ENCODE measurements at places on chromosomes 3 and 15.
A peak's percentile ranks its signal among the peaks of the same experiment; 100 is the strongest.

- no peak for DNase-seq
Observed at GRCh38 chr3:80051602-80051962, 283.8 kb upstream of the ROBO1 start.

- no peak for DNase-seq
Observed at GRCh38 chr15:65083262-65083701, 6.7 kb downstream of the KBTBD13 start.

- DNase-seq = no peak
Observed at GRCh38 chr3:174495928-174496327, 363.2 kb upstream of the NAALADL2 start.

GRCh38 chr15:67095912-67096311, 30.5 kb downstream of the SMAD3 start:
- no peak for DNase-seq

- DNase-seq = no peak
Observed at GRCh38 chr3:150022381-150023238, 51.9 kb upstream of the PFN2 start.

DNA sequence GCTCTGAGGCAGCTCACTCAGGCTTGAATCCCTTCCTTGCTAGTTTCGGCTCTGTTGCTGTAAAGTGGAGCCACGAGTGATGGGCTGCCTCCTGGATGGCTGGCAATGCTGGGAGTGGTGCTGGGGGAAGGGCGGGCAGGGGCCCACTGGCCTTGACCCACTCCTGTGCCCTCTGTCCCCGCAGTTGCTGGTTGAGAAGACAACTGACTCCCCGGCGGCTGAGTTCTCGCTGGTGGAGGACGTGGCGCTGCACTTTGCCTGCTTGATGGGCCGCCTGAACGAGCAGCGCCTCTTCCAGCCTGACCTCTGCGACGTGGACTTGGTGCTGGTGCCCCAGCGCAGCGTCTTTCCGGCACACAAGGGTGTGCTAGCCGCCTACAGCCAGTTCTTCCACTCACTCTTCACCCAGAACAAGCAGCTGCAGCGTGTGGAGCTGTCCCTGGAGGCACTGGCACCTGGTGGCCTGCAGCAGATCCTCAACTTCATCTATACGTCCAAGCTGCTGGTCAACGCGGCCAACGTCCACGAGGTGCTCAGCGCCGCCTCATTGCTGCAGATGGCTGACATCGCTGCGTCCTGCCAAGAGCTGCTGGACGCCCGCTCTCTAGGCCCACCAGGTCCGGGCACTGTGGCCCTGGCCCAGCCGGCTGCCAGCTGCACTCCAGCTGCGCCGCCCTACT, 4.7 kb downstream of the ZBTB47 start:
- no peak for DNase-seq

GRCh38 chr3:188829576-188829975, 342.2 kb upstream of the TPRG1 start:
- DNase-seq = no peak

DNA sequence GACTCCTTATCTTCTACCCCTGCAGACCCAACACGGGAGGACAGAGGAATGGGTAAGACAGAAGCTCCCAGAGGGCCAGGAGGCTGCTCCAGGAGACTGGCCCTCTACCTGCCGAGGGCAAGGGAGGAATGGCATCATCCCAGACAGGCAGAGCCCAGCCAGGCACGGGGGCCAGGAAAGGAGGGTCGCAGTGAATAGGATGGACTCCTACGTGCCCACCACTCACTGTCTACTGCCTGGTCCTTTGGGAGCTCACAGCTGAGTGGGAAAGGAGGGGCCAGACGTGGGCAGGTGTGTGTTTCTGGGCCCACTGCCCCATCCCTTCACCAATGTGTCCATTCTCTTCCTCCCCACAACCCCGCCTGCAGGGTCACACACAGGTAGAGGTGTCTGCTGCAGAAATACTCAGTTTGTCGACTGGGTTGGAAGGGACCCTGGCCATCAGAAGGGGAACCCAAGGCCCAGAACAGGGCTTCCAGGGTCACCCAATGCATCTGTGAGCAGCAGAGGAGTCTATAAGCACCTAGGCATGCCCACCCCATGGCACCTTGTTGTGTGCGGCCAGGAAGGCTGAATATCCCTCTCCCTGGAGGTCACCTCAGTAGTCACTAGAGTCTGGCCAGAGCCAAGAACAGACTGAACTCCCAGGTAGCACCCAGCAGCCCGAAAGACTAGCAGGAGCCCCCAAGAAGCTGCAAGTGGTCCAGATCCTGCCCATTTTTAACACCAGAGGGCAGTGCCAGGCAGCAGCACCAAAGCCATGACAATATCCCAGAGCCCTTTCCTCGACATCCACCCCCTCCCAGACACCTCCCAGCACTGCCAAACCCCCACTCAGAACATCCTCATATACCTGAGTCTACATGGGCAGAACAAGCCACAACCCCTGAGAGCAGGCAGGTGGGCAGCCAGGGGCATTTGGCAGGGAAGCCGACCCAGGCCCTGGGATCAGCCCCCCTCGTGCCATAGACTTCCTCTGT, 24.0 kb downstream of the TKT start:
- DNase-seq = no peak

DNA sequence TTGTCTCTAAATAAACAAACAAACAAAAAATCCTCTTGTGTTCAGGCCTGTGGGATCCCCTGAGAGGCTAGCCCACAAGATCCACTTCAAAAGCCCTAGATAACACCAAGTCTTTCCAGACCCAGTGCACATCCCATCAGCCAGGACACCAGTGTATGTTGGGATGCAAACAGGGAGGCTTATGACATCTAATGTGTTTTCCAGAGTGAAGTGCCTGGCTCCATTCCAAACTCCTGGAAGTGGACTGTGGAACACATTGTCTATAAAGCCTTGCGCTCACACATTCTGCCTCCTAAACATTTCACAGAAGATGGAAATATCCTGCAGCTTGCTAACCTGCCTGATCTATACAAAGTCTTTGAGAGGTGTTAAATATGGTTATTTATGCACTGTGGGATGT, 57.0 kb downstream of the MLH1 start:
- DNase-seq = peak; percentile 19

- DNase-seq = no peak
Observed at GRCh38 chr3:10247679-10248183, 528 bp upstream of the TATDN2 start.

- no peak for DNase-seq
Observed at GRCh38 chr15:80251428-80252120, 439 bp downstream of the CTXND1 start.

- no peak for DNase-seq
Observed at GRCh38 chr3:30504939-30505338, 101.5 kb upstream of the TGFBR2 start.

- no peak for DNase-seq
Observed at GRCh38 chr3:33103480-33103879, 6.5 kb upstream of the GLB1 start.

- DNase-seq = no peak
Observed at GRCh38 chr3:129315998-129316247, 37.3 kb downstream of the HMCES start.

DNA sequence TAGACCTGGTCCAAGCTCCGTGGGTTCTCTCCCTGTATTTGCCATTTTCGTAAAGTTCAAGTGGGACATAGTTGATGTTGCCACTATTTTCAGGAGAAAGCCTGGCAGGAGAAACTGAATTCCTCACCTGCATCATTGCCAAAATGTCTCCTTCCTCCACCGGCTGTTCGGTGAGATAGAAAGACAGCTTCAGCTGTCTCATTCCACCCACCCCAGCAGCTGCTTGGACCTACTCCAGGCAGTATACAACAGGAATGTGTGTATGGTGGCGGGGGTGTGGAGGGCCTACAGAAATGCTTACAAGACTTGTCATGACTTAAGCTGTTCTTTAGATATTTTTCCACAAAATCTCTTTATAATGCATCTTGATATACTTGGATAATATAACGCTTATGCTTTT, 132.7 kb upstream of the RAP2B start:
- peak; percentile 29 for DNase-seq

DNA sequence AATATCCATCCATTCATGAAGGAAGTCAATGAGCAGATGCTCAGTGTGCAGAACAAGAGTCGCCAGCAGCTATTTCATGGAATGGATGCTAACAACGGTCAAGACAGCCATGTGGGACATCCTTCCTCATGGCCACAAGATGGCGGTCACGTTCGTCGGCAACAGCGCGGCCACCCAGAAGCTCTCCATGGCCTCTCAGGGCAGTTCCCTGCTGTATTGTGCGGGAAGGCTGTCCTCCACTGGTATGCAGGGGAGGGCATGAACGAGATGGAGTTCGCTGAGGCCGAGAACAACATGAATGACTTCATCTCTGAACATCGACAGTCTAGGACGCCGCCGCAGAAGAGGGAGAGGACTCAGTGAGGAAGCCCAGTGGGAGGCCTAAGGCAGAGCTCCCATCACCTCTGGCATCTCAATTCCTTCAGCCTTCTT, 208.3 kb downstream of the TJP1 start:
- no peak for DNase-seq

GRCh38 chr3:141302364-141303141, 65.8 kb upstream of the ZBTB38 start:
- no peak for DNase-seq

DNA sequence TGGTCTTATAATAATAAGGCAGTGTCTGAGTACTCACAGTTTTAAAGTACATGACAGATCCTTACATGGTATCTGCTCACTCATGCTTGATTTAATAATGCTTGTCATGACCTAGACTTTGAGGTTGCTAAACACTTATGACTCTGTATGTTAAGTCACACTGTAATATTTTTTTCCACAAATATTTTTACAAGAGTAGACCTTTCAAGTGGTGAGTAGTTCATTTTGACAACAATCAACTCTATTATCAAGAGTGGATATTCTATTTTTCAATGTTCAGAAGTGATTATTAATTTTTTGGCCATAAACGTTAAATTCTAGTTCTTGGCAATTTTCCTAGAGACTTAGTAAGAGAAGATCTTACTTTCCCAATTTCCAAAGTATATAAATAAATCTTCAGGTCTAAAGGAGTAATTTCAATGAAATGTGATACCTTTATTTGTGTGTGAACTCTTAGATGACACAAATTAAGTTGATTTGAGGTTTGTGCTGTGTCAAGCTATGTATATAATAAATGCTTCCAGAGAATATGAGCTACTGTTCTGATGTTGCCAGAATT, 104.5 kb downstream of the NLGN1 start:
- peak; percentile 62 for DNase-seq

- no peak for DNase-seq
Observed at GRCh38 chr3:138234401-138235179, 47.5 kb downstream of the ARMC8 start.
